ENCODE measurements at places on chromosomes 1 and 21.

DNA sequence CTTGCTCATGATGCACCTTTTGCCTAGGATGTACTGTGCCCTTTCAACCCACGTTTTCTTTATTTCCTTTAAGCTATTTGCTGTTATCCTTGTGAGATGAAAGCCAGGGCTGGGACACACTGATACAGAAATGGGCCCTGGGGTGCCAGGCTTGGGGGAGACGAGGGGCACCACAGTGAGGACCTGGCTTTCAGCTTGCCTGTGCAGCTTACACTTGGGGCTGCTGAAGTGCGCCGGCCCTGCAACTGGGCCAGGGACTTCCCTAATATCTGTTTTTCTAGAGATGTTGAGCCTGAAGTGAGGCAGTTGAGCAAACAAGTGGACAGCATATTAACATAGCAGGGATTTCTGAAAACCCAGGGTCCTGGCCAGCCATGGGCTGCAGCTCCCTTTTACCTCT is 42.5 kb upstream of the SLC19A1 start:
- DNase-seq = no peak

GRCh38 chr1:208533746-208534598 is 289.8 kb upstream of the PLXNA2 start:
- peak; percentile 23 for DNase-seq

DNA sequence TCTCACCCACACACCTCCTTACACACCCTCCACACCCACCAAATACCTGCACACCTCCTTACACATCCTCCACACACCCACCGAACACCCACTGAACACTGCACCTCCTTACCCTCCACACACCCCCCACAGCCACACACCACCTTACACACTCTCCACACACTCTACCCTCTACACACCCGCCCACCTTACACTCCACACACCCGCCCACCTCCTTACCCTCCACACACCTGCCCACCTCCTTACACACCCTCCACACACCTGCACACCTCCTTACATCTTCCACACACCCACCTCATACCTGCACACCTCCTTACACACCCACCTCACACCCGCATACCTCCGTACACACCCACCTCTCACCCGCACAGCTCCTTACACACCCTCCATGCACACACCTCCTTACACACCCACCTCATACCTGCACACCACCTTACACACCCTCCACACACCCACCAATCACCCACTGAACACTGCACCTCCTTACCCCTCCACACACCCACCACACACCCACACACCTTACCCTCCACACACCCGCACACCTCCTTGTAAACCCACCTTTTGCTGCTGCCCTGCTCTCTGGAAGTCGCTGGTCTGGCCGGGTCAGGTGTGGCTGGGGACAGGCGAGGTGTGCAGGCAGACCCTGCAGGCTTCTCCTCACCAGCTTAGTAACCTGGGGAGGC is 38.5 kb downstream of the COQ8A start:
- no peak for DNase-seq

GRCh38 chr1:218811497-218811896 is 362.2 kb upstream of the LYPLAL1 start:
- DNase-seq = no peak

- DNase-seq = no peak
Observed at GRCh38 chr1:32869923-32870614, 643 bp downstream of the FNDC5 start.

GRCh38 chr1:180211860-180212229 is 18.2 kb upstream of the LHX4 start:
- no peak for DNase-seq

DNA sequence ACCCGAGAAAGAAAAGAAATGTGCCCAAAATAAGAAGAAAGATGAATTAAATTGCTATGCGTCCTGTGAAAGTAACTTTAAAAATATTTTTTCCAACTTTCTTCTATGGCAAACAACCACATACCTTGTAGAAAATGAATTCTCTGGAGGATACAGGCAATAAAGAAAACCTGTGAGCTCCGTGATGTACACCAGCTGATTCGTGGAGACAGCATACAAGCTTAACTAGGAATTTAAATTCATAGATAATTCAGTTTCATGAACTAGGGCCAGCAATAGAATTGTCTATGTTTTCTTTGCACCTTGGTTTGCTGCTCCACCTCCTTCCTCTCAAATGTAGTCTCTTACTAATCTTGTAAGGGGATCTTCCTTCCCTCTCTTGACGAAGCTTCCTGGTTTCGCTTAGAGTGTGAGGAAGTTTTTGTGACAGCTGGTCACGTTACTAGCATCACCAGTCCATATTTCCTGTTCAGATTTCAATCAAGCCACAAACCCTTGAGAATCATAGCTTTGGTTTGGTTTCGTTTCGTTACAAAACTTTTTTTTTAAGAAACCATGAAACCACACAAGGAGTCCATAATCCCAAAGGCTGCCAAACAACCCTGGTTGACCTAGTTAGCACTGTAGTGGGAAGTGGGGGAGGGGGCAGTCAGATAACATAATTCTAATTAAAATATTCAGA is 35.8 kb downstream of the GREM2 start:
- DNase-seq = peak; percentile 7

DNA sequence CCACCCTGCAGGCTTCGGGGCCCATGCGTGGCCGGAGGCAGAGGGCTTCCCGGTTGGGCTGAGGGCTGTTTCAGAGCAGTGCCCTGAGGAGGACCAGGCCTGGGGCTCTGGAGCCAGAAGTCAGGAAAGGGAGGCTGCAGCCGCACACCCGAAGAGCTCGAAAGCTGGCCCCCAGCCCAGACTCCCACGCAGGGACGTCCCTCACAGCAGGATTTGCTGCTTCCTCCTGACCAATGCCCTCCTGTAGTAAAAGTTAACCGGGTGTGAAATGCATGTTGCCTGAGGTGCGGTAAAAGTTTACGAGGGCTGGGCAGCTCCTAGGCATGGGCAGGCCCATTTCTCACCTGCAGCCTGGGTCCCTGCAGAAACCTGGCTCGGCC is 101.5 kb upstream of the ARHGEF16 start:
- DNase-seq = peak; percentile 61

GRCh38 chr1:40769815-40770214 is 13.8 kb upstream of the KCNQ4 start:
- DNase-seq = peak; percentile 19

GRCh38 chr1:159799446-159799985 is 2.6 kb upstream of the FCRL6 start:
- DNase-seq = no peak

DNA sequence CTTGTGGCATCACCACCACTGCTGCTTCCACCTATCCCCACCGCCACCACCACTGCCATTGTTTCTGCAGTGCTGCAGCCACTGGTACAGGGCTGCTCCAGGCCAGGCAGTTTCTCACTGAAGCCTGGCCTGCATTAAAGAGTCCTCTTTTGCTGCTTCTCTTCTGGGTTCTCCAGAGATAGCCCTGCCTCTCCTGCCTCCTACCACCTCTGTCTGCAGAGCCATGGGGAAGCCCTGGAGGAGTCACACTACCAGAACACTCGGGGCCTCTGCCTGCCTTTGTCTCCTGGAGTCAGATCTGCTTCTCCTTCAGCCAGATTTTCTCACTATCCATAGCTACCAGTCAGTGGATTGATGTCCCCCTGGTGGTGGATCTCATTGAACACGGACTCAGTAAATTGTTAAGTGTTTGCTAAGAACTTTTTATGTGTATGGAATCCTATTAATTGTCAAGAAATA is 37.7 kb upstream of the DDAH1 start:
- DNase-seq = peak; percentile 50

GRCh38 chr1:208537198-208537597 is 293.0 kb upstream of the PLXNA2 start:
- no peak for DNase-seq

DNA sequence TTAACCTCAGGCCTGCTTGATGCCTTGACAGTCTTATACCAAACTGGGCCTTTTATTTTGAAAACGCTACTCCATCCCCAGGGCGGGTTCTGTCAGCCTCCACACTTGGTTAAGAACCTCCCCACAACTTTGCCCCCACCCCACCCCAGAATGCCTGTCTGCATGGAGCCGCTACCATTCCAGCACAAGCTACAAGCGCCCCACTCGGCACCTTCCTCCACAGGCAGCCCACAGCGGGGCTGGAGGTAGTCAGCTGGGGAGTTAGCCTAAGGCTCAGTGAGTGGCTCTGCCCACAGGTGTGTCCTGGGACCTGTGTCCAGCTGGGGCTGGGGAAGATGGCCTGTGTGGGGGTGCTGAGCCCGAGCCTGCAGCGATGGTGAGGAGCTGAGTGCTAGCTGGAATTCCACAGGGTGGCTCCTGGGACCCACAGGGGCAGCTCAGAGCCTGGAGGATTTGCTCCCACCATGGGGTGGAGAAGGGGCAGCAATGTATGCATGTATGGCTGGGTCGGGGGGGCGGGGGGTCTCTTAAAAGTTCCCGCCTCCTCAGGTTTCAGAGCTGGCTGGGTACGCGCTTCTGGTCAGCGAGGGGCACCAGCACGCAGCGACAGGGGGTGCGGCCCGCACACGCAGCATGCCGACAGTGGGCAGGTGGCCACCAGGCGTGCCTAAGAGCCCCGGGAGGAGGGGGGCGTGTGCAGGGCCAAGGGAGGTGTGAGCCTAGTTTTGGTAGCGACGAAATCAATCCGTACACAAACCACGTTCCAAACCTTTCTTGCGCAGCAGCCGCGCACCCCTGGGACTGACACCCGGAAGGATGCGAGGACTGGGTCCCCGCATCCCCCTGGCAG is 917 bp downstream of the ETNK2 start:
- DNase-seq = peak; percentile 40

- DNase-seq = peak; percentile 83
Observed at GRCh38 chr1:41418857-41419583, 57.8 kb downstream of the FOXO6 start.

GRCh38 chr1:40183055-40183710 is 22.0 kb downstream of the RLF start:
- DNase-seq = peak; percentile 4

DNA sequence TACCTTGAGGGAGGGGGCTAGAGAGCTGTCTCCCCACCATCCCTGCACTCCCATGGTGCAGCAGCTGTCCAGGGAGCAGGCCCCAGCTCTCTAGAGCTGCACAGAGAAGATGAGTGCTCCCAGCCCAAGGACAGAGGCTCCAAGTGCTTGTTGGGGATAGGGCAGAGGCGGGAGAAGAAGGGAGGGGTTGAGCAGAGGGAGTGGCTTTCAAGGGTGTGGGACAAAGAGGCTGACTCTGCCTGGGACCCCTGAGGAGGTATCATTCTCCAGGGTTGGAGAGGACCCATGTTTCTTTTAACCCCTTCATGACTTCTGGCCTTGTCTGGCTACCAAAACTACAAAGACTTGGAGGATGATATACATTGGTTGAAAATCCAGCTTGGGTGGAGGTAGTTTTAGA is 14.6 kb downstream of the FOXD2 start:
- DNase-seq = no peak

DNA sequence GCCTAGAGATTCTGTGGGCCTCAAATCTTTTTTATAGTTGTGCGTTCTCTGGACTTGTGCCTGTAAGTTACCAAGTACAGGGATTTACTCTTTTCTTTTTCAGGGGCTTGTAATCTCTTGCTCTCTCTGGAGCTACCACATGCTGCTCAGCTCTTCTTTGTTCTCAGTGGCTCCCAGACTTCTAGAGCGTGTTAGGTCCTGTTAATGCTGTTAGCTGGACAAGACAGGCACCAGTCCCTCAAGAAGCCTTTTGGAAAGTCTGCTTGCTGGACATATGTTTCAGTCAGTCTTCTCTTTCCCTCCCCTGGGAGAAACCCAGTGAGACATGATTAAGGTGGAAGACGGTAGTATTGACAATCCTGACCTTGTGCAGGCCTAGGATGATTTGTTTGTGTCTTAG is 29.4 kb downstream of the KCNK2 start:
- DNase-seq = no peak

GRCh38 chr1:3247521-3248121 is 178.6 kb downstream of the PRDM16 start:
- DNase-seq = peak; percentile 8

- peak; percentile 17 for DNase-seq
Observed at GRCh38 chr1:212044851-212045250, 9.3 kb downstream of the DTL start.

DNA sequence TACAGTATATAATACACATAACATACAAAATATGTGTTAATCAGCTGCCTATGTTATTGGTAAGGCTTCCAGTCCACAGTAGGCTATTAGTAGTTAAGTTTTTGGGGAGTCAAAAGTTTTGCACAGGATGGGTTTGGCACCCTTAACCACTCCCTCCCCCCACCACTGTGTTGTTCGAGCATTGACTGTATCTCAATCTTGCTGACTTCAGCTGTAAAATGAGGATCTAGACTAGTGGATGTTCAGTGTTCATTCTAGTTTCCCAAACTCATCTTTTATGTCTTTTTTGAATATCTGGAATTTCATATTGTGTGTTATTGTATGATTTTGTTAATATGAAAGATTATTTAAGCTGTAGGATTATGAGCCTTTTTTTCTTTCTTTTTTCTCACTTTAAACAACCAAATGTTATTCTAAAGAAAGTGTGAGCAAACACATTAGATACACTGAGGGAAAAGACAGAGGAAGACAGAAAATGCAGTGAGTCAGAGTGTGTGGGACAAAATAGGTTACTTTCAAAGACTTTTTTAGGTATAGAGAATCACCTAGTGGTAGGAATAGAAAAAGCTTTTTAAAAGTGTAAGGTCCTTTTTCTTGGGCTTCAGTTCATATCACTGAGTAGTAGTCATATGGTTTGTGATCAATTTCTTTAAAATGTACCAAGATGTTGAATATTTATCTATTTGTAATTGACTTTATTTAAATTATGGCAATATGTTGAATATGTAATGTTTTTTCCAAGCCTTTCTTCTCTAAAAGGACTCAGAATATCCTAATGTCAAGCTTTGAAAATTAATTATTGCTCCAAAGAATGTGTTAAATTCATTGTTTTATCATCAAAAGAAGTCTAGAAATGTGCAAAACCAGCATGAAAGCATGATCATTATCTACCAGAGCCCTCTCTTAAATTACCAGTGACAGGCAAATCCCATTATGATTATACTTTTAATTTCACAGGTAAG is 17.9 kb upstream of the CENPF start:
- DNase-seq = peak; percentile 68

DNA sequence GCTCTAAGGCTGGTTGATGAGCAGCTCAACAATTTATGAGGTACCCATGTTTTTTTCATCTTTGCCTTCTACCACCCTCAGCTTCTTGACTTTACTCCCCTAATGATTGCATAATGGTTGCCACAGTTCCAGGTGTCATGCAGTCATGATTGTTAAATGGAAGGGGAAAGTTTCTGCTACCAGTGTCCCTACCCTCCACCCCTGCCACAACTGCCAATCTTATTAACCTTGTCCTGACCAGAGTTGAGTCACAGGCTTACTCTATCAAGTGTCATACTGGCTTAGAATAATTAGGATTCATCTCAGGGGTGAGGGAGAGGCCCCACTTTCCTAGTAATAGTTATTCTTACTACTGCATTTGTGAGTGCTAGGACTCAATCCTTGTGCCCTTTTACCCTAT is 7.9 kb upstream of the FUBP1 start:
- DNase-seq = no peak

DNA sequence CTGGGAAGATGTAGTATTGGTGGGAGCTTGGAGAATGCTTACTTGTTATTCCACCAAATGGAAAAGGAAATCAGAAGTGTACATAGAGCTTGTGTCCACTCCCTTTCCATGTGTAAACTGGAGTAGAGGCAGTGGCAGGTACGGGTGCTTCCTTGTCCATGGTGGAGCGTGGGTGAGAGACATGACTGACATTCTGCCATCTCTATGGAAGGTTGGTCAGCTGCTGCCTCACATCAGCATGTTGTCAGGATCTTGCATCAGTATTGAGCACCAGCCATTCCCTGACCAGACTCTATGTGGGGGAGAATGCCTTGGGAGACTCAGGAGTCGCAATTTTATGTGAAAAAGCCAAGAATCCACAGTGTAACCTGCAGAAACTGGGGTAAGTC is 19.8 kb downstream of the NLRP3 start:
- DNase-seq = no peak

- peak; percentile 11 for DNase-seq
Observed at GRCh38 chr1:22132517-22133235, 10.2 kb downstream of the WNT4 start.

GRCh38 chr1:96581772-96582171 is 139.8 kb upstream of the PTBP2 start:
- peak; percentile 23 for DNase-seq

All from NCI-H69 (cell line).